ENCODE measurements at places on chromosomes 12 and 14. TPM values are rescaled to one million over a fixed set of nuclear protein-coding genes. Genes with fewer than 3 reads are reported as not detected.

- no peak for DNase-seq
These were observed 38.6 kb upstream of the TPH2 start for GRCh38 chr12:71900091-71900490.

DNA sequence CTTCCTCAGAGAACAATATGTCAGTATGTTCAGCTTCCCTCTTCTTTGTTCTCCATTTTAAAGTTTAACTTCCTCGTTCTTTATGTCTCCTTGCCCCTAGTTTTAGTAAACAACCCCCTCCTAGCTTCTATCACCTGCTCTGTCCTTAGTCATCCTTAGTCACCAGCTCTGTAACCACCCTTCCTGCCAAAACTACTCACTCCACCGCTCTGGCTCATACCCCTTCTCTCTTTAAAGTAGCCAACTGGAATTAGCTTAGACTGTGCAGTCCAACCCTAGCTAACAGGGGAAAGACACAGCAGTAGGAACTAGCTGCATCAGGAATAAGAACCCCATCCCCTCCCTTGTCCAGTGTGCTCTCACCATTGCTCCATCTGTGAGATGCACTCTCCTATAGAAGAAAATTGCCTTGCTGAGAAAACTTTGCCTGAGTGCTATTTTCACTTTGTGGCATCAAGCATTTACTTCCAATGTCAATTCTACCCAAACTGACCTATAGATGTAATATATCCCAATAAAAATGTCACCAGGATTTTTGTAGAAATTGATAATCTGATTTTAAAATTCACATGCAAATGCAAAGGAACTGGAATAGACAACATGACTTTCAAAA lies 603.2 kb downstream of the C12orf50 start:
- no peak for DNase-seq

GRCh38 chr14:89126461-89126860 lies 290.6 kb downstream of the FOXN3 start:
- no peak for DNase-seq

GRCh38 chr12:75260316-75260715 lies 50.7 kb upstream of the KCNC2 start:
- no peak for DNase-seq

GRCh38 chr14:53564870-53565269 lies 391.8 kb downstream of the BMP4 start:
- no peak for DNase-seq

- no peak for DNase-seq
These were observed 41.4 kb upstream of the EPS8 start for GRCh38 chr12:15830538-15830937.

GRCh38 chr12:92537290-92537960 lies 165.4 kb upstream of the PLEKHG7 start:
- DNase-seq = no peak

DNA sequence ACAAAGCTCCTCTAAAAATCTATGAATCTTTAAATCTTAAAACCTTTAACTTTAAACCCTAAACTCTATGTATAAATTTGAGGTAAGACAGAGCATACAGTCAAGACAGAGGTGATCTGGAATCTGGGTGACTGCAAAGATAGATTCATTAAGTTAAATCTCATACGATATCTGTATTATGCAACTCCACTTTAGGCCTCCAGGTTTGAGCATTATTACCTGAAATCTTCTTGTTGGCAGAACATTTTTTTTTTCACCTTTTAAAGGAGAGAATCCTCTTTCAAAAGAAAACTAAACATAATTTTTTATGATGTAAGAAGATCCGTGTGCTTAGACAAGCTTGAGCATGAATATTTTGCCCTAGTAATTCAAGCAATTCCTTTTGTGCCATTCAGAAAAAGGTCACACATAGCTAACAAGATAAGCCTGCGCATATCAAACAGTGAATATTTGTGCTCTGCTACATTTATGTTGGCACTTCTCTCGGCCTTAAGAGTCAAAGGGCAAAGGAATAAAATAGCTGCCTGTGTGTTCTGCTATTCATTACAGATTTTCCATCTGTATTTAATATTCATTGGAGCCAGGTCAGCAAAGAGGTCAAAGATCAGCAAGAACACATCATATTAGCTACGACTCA lies 163.3 kb downstream of the TMTC3 start:
- no peak for DNase-seq

DNA sequence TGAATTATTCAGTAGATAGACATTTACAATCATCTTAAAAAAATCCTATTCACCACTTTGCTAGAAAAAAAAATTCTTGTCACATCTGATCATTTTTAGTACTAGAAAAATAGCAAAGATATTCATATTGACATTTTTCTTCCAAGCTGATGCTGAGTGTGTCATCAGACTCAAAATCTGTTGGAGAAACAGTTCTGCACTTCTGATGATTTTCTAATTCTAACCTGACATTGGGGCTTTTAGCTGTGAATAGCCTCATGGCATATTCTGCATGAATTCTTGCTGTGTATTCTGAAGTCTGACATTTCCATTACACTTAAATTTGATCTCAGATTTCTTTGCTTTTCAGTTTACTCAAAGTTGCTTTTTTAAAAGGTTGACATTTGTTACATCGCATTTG lies 150.1 kb downstream of the PIK3C2G start:
- no peak for DNase-seq

DNA sequence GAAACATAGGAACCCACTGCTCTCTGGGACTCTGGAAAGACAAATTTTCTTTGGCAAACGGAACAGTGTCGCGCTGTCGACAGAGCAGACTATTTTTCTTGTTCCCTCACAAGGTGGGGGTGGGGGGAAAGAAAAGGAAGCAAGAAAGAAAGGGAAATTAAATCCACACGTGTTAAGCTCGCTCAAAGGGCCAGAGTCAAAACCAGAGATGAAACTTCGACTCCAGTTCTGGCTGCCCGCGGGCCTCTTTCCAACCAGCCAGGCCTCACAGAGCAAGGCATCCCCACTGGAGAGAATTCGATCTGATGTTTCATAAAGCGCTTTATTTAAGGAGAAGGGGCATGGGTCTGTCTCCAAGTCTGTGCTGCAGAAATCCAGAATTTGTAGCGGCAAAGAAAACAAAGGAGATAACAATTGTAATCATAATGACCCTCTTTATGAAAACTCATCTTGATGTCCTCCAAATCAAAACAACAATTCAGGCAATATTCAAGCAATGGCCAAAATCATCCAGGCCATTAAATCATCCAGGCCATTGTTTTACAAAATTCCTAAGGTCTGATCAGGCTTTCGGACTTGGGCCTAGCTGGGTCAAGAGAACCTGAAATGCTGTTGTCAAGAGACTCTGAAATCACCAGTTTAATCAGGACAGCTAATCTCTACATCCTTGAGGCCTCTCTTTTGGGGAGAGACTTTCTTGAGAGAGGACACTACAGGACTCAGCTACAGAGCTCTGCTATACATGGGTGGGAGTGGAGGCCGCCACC lies 5.3 kb upstream of the TBX5 start:
- DNase-seq = no peak

DNA sequence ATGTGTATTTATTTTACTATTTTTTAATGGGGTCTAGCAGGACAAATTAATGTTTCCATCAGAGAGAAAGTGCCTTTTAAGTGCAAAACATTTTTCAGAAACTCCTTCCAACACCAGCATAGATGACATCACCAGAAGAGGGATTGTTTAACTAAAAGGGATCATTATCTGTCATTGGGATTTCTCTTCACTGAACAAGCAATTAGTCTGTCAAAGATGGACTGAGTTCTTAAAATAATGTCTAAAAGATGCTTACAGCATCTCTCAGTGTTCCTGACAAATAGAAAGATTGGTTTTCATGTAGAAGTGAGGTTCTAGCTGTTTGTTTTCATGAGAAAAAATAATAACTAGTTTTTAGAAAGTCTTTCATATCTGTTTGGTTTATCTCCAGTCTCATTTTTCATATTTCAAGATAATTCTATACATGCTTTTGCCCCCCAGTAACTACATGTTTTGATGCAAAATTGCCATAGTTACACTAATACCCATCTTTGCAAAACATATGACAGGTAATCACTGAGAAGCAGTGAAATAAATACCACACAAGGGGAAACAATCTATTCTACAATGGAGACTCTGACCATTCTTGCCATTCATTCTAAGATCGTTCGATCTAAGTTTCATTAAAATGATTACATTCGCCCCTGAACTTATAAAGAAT lies 850.3 kb downstream of the GALC start:
- DNase-seq = no peak

DNA sequence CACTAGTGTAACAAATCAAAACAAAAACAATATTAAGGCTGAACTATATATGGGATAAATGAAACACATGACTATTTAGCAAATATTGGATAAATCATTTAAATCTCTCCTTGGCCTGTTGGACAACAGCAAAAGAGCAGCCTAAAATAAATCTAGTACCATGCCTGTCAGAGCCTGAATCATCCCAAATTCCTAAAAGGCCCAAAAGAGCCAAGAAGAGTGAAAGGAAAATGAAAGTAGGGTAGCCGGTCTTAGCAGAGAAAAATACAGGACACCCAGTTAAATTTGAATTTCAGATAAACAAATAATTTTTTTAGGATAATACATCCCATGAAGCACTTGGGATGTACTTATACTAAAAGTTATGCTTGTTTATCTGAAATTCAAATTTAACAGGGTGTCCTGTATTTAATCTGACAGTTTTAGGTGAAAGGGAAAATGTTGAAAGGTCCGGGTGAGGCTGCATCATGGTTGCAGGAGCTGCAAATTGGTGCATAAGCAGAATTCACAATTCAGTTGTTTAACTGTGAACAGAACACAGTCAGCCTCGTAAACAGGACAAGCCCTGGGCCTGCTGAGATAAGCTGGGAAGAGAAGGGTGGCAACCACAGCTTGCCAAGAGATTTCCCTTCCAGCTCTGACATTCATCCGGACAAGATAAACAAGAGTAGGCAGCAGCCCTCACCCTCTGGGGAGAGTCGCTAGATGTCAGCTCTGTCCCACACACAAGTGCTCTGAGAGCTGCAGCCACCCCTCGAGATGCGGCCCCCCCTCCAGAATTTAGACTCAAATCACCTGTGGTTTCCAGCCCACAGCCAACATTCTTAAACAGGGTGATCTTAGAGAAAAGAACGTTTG lies 30.3 kb downstream of the DMAC2L start:
- no peak for DNase-seq

Gene KRT6B
- total RNA-seq = not detected

Gene ADCY6
- total RNA-seq = 66.1 TPM

Gene EEA1
- total RNA-seq = 26.2 TPM

Gene RNF31
- 90.5 TPM for total RNA-seq

Gene GLIPR1L1
- total RNA-seq = not detected

Gene CFAP251
- 6.9 TPM for total RNA-seq

Gene PELI2
- total RNA-seq = 6.7 TPM

Gene POMT2
- total RNA-seq = 45.3 TPM

Gene NRL
- 2.0 TPM for total RNA-seq

Gene KRT78
- not detected for total RNA-seq
